Uterus (tissue), 4 donors: ENCODE measurements at places on chromosomes 2 and 18. TPM values are rescaled to one million over a fixed set of nuclear protein-coding genes. Genes with fewer than 3 reads are reported as not detected.

Gene VIL1
- total RNA-seq, result not detected

Gene C2orf49
- 25.1 TPM for total RNA-seq

DNA sequence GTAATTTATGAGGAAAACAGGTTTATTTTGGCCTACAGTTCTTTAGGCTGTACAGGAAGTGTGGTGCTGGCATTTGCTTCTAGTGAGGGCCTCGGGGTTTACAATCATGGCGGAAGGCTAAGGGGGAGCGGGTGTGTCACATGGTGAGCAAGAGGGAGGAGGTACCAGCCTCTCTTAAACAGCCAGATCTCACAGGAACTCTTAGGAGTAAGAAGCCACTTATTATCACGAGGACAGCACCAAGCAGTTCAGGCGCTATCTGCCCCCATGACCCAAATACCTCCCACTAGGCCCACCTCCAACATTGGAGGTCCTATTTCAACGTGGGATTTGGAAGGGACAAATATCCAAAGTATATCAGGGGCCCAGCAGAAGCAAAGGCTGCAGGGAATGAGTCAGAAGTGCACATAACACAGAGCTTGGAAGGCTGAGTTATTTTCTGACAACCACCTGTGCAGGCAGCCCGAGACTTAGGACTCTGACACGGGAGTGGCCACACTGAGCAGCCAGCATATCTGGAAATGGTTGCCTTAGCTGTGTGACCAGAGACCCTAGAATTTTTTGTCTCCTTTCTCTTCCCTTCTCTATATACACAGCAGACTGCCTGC lies 170.9 kb downstream of the PRPF40A start:
- DNase-seq, result no peak

GRCh38 chr2:171712051-171712450 lies 24.8 kb downstream of the DYNC1I2 start:
- DNase-seq, result no peak
